GM20000 (cell line): ENCODE measurements at places on chromosomes 12 and 14.
A peak's percentile ranks its signal among the peaks of the same experiment; 100 is the strongest.

- no peak for DNase-seq
Observed at GRCh38 chr12:19397534-19397933, 41.8 kb upstream of the AEBP2 start.

GRCh38 chr12:102512523-102512922, 32.2 kb upstream of the IGF1 start:
- DNase-seq: no peak

- DNase-seq: peak; percentile 83
Observed at GRCh38 chr14:76872796-76873432, 46.7 kb downstream of the LRRC74A start.

GRCh38 chr12:105977236-105977635, 161.5 kb downstream of the NUAK1 start:
- no peak for DNase-seq

- DNase-seq: no peak
Observed at GRCh38 chr12:52359621-52360061, 7.6 kb downstream of the KRT85 start.

- DNase-seq: no peak
Observed at GRCh38 chr14:103696466-103697071, 18.7 kb downstream of the XRCC3 start.

- no peak for DNase-seq
Observed at GRCh38 chr12:105948331-105948730, 190.4 kb downstream of the NUAK1 start.

DNA sequence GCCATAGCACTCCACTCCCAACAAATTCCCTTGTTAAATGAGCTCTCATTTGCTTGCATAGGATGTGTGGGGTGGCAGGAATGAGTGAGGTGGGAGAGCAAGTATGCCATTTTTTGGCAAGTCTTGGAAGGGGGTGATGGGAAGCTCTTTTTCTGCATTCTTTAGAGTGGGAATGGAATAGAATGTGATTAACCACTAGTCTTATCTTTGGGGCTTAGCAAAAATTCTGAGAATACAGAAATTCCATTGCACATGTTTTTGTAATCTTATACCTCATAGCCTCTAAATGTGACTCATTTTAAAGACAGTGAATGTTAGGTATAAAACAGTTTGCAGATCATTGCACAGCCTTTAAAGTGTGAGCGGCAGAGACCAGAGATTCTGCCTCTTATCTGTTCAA, 28.4 kb upstream of the NEDD1 start:
- no peak for DNase-seq

GRCh38 chr12:63150713-63151622, at the start of gene AVPR1A:
Gene AVPR1A (minus strand): TSS chr12:63151201. CDS start chr12:63150836, 365 bp downstream.
- DNase-seq: no peak
